Fibroblast of the conjunctiva (primary cell): ENCODE measurements at places on chromosomes 1 and 21.

- DNase-seq, result no peak
Observed at GRCh38 chr1:208606959-208607358, 362.8 kb upstream of the PLXNA2 start.

GRCh38 chr1:150566589-150567340 lies 12.6 kb downstream of the MCL1 start:
- no peak for DNase-seq

DNA sequence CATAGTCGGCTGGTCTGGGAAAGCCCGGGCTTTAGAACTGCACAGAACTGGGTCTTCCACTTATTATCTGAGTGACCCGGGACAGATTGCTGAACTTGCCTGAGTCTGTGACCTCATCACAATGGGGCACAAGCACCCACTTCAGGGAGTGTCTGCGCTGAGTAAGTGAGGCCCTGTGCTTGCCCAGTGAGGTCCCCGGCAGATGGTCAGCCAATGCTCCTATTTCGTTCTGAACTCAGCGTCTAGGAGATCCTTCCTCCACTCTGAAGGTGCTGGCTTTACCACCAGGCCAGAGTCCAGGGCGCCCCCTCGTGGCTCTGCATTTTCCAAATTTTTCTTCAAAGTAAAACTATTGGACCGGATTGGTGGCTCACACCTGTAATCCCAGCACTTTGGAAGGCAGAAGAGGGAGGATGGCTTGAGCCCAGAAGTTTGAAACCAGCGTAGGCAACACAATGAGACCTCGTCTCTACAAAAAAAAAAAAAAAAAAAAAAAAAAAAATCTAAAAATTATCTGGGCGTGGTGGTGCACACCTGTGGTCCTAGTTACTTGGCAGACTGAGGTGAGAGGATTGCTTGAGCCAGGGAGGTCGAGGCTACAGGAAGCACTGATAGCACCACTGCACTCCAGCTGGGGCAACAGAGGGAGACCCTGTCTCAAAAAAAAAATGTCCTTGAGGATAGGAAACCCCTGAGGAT lies 61.7 kb downstream of the FCRL5 start:
- DNase-seq, result peak; percentile 23

- DNase-seq, result no peak
Observed at GRCh38 chr1:22804406-22804805, 93.8 kb downstream of the EPHB2 start.

- peak; percentile 60 for DNase-seq
Observed at GRCh38 chr1:32939655-32940371, 24.8 kb downstream of the RNF19B start.

- no peak for DNase-seq
Observed at GRCh38 chr1:3066250-3066711, 2.7 kb upstream of the PRDM16 start.

GRCh38 chr1:2611031-2611501 lies 21.8 kb downstream of the MMEL1 start:
- DNase-seq, result no peak

GRCh38 chr1:190579552-190580193 lies 102.0 kb upstream of the BRINP3 start:
- DNase-seq, result no peak

DNA sequence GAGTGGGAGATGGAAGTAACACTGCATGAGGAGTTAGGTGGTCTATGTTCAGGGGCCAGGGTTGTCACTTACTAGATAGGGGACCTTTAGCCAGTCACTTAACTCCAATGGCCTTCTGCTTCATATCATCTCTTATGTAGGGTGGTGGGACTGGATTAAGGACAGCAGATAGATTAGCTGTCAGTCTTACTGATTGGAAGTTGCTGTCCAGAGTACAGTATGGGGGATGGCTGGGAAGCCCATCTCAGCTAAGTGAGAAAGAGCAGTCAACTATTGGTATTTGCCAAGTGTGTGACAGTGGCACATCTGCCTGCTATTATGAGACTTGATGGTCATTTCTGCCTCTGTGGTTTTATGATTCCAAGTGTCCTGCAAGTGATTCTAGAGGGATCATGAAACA lies 130.9 kb downstream of the FGGY start:
- DNase-seq, result no peak

DNA sequence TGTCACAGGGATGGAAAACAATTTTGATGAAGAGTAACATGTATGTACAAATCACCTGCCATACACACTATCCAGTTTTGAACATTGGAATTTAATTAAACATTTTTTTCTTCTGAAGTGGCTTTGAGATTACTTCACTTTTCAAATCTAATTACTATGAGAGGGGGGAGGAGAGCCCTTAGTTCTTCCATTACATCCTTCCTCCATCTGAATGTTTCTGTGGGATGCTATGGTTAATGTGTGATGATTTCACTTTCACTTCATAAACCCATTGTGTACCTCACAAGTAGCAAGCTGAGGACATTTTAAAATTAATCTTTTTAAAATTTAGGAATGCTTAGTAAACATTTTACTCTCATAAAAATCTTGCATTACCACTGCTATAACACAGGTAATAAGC lies 156.9 kb downstream of the RUNX1 start:
- no peak for DNase-seq

GRCh38 chr1:207654320-207654719 lies 9.4 kb downstream of the CR1L start:
- no peak for DNase-seq

- DNase-seq, result no peak
Observed at GRCh38 chr1:64691626-64692025, 53.2 kb upstream of the RAVER2 start.

DNA sequence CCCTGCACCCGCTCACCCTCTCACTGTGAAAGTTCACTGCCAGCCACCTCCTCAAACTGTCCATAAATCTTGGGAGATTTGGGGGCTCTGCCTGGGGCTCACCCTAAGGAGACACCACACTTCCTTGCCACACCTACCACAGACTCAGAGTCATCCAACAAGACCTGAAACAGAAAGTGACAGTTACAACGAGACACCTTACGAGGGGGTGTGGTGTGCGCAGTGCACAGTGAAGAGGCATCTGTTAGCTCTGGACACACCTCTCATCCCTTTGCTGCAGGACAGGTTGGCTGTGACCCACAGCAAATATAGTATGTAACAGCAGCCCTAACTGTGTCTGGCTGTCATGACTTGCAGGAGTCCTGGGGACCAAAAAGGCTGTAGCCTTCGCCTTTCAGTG lies 190.2 kb downstream of the NR5A2 start:
- no peak for DNase-seq

GRCh38 chr1:61157468-61157987 lies 75.2 kb downstream of the NFIA start:
- peak; percentile 77 for DNase-seq

DNA sequence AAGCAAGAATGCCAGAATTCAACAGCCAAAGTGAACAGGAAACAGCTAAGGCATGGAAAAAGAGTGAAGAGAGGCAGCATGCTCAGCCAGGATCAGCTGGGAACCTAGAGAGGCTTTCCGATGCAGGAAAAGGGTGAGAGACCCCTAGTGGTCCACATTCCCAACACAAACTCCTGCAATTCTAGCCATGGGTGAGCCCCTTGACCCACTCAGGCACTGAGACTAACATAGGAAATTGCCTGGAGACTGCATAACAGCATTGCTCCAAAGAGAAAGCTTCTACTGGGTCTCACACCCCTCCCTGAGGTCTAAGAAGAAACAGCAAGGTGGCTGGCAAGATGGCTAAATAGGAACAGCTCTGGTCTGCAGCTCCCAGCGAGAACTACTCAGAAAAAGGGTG lies 123.2 kb downstream of the LHX8 start:
- no peak for DNase-seq

DNA sequence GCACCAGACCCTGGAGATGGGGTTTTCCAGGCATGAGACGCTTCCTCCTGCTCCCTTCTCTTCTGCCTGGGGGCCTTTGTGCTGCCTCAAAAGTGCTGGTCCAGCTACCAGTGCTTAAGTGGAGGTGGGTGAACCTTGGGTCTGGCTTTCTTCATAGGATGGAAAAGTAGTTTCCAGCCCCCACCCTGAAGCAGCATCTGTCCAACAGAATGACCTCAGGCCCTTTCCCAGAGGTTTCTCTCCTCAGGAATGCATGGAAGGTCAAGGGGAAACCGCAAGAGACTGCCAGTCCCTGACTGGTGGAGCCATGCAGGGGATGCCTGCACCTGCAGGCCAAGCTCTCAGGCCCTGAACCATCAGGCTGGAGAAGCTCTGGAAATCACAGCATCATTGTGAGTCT lies 63.8 kb downstream of the HMGB4 start:
- no peak for DNase-seq

DNA sequence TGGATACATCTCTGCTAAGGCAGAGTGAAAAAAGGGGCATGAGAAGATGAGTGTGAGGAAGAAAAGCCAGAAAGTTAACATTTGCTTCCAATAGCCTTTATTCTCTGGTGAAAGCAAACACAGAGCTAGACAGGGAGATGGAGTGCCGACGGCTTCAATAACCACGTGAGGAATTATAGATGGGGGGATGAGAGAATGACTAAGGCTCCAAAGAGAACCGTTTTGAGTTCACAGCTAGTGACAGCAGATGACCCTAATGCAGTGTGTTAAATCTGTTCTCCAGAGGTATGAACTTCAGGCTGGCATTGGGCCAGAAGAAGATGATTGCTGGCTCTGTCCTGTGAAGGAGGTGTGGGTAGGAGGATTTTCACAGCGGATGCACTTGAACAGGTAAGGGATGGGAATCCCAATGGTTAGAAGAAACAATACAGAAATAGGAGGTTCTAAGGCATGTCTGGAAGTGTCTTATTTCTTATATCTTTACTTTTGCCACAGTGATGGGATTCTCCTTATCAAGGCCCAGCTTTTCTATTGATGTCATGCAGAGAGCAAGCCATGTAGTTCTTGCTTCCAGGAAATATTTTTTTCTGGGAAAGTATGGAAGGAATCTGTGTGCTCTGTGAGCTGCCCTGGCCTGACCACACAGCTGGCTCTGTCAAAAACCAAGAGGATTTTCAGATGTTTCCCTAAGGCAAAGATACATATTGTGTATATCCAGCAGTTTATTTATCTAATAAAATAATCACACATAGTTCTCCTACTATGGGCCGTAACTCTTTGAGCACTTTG lies 573.8 kb downstream of the LTN1 start:
- no peak for DNase-seq

DNA sequence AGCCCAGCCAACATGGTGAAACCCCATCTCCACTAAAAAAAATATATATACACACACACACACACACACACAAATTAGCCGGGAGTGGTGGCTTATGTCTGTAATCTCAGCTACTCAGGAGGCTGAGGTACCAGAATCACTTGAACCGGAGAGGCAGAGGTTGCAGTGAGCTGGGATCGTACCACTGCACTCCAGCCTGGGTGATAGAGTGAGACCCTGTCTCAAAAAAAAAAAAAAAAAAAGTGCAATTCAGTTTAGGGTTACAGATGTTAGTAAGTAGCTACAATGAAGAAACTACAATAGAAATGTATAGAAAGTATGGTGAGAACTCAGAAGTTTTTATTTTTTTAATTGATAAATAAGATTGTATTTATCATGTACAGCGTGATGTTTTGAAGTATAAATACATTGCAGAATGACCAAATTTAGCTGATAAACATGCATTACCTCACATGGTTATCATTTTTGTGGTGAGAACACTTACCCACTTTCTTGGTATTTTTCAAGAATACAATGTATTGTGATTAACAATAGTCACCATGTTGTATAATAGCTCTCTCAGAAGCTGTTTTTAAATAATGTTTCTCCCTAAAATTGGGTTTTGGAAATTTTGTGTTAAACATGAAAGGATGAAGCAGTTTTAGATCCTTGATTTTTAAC lies 17.9 kb downstream of the KDM1A start:
- DNase-seq, result no peak

- peak; percentile 77 for DNase-seq
Observed at GRCh38 chr1:200488375-200489165, 78.7 kb upstream of the ZNF281 start.

DNA sequence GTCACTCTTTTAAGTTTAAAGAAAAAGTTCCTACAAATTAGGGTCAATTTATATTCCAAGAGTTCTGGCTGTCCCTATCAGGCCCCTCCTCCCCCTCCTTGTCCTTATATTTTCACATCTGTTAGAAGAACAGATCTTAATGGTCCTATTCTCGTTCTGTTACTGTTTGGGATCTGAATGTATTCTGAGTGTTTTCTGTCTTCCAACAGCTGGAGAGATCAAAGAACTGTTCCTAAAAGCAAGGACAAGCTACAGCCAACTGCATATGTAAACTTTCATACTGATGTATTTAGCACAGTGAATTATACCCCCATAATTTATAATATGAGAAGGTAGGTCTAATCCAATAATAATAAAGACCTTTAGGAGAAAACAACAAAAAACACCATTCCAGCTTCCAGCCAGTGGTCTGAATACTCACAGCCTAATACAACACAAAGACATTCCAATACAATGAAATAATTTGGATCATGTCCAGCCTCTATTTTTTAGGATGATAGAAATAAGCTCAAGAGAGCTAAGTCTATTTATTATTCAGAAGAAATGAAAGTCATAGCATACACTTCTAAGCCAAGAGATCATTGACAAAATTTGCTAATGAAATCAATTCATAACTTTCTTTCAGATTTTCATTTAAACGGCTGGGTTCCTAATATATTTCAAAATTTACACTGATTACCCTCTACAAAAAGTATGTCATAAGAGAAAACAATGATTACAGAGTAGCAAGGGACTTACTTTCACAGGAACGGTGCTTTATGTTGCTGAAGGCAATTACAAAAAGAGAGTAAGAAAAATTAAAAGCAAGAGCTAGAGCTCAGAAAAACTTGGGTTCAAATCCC lies 25.3 kb downstream of the WLS start:
- DNase-seq, result no peak

DNA sequence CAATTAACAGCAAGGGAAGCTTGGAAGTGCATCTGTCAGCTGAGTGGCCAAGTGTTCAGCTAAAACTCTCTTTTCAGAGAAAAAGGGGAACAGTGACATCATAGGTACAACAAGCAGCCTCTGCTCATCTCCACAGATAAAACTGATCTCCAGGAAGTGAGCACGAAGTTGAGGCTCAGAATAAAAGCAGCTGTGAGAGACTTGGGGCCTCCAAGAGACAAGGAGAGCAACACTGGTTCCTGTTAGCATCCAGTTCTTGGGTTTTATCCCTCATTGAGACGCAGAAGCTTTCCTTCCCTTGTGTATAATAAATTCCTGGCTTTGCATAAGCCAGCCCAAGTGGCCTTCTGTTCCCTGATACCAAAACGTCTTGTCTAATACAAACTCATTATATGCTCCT lies 20.0 kb upstream of the CNN3 start:
- no peak for DNase-seq

DNA sequence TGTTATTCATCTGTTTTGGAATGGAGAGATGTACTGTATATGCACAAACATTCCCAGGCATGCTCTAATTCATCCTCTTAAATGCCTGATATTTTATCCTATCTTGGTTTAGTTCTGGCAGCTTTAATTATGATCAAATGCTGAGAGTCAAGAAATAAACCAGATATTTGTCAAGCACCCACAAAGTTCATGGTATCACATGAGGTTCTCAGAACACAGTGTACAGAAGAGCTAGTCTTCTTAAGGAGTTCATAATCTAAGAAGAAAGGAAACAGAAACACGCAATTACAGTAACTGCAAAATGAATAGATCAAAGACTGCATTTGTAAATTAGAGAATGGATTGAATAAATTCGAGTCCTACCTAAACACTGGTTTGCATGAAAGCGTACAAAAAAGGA lies 58.3 kb upstream of the KCNH1 start:
- no peak for DNase-seq
